Anterior cingulate cortex (tissue), 58 donors: ENCODE measurements at places on chromosomes 12 and 14.

DNA sequence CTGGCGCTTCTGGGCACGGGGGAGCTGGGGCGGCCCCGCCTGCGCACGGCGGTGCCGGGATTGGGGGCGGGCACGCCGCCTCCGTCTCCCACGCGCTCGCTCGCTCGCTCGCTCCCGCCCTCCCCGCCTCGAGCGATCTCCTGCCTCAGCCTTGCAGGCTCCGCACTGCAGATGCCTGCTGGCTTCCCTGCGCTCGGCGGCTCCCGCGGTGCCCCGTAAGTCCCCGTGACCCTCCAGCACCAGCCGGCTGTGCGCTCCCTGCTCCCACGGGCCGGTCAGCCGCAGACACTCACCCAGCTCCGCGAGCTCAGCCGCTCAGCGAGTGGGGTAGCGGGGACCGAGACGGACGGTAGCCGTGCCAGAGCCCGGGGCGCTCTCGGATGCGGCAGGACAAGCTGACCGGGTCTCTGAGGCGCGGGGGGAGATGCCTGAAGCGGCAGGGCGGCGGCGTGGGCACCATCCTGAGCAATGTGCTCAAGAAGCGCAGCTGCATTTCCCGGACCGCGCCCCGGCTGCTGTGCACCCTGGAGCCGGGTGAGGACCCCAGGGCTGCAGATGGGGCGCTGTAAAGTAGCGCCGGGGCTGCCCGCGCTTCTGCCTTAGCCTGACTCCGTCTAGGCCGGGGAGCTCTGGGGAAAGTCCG, at the start of gene TBC1D30:
Gene TBC1D30 (plus strand): TSS at position 148 of the 643 bp plus-strand sequence. CDS start 233 bp downstream, at position 381.
- DNase-seq, result no peak

DNA sequence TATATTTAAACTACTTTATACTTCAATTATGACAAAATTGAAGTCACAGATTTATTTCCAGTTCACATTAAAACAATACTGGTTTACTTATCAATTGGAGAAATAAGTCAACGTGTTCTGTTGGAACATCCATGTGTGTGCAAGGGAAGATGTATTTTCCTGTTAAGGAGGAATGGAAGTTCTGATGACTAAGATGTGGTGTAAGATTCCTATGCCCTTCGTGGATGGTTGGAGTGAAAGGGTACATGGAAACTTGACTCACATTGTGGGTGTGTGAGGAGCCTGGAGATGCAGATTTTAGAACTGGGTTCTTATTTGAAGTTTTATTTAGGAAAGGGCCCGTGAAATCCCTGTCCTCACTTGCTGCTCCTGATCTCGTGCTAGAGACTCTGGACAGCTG, 95.3 kb downstream of the CATSPERB start:
- DNase-seq, result no peak

DNA sequence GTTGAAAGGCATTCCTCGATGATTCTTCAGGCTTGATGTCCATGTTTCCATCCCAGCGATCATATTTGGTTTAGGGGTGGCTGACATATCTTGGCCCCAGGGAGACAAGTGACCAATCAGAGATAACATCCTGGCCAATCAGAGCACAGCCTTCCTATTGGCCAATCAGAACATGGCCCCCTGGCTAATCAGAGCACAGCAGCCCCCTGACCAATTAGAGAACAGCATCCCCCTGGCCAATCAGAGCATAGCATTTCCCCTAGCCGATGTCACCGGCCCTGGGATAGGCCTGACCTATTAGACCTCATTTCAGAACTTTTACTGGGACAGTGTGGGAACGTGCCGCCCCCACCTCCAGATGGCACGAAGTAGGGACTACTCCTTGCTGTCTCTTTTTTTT, 182.2 kb downstream of the AACS start:
- no peak for DNase-seq

- no peak for DNase-seq
These were observed 2.4 kb downstream of the CCDC63 start for GRCh38 chr12:110849221-110849620.

GRCh38 chr12:11875414-11875935, 195.3 kb upstream of the BCL2L14 start:
- DNase-seq, result no peak

- no peak for DNase-seq
These were observed 19.7 kb downstream of the VDR start for GRCh38 chr12:47885012-47885501.
